ENCODE measurements at places on chromosomes 12 and 14.
A peak's percentile ranks its signal among the peaks of the same experiment; 100 is the strongest.

DNA sequence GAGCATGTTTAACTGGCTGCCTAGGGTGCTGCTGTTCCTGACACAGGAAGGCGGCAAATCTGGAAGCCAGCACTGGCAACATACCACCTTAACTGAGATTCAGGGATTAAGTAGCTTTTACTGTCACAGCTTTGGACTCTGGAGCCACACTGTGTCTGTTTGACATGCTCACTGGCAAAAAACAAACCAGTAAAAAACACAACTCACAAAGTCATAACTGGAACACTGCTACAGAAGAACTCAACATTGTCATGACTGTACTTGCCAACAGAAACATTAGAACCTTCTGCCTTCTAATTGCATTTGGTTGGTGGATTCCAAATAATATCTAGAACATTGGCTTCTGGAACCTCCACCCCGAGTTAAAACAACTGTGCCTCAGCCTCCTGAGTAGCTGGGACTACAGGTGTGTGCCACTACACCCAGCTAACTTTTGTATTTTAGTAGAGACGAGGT lies 117.6 kb downstream of the TTC6 start:
- DNase-seq = no peak

- DNase-seq = no peak
Measured at GRCh38 chr14:68841016-68841809, 48.3 kb upstream of the ZFP36L1 start.

DNA sequence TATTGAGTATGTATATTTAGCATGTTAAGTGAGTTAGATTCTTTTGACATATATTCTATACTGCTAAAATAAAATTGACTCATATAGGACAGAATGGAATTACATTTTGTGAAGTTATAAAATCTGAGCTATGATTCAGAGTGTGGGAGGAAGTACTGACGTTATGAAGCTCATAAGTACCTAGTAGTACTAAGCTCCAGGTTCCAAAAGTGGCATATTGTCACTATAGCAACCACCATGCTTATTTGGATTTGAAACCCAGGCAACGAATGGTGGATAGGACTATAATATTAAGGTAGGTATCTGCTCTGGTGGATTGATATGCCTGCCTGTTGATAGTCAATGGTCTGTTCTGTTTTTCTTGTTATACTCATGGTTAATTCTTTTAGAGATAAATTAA lies 2.2 kb upstream of the FBXO33 start:
- no peak for DNase-seq

- DNase-seq = no peak
Measured at GRCh38 chr14:69066396-69067171, 86.3 kb downstream of the DCAF5 start.

- DNase-seq = no peak
Measured at GRCh38 chr14:50773632-50774541, 57.1 kb downstream of the NIN start.

- no peak for DNase-seq
Measured at GRCh38 chr14:60640859-60641741, 8.2 kb downstream of the SIX1 start.

DNA sequence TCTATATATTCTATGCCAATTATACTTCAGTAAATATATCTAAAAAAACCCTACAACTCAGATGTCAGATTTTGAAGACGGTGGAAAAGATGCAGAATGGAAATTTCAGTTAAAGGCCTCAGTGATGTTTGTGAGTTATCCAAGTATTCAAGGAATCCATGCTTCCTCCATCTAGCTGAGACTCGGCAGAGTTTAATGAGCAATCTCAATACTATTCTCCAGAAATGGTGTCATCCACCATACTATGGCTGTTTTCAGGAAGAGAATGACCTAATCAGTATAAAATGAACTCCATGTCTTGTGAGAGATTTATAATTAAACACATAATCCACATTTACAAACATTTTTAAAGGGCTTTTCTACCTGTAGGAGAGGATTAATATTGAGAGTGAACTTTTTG lies 66.0 kb downstream of the KLHL28 start:
- no peak for DNase-seq

- no peak for DNase-seq
Measured at GRCh38 chr12:79086541-79087296, 222.1 kb downstream of the SYT1 start.

DNA sequence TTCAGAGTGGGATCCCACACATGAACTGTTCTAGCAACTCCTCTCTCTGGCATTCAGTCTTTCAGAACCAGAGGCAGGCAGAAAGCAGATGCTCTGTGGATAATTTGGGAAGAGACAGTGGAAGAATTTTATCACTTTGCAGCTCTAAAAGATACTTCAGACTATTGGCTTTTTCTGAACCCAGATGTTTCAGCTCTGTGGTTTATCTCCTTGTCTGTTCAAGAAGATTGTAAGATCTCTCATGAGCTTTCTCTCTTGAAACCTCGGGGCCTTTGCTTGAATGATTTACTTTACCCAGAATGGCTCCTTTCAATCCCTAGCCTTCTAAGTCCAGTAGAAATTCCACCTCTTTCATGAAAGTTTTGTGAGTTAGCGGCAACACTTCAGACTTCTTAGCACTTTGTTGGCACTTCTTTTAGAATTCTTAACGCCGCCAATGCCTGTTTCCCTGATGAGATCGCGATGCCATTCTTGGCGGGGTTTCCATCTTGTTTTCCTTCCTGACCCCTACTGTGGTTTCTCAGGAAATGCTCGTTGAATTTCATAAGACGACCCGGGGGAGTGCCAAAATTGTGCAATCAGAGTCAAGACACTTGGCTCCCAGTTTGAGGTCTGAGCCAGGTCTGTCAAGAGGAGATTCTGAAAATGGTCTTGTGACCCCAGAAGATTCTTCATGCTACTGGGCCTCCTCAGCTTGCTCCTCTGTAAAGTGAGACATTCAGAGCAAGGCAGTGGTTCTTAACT lies 107.0 kb upstream of the PRICKLE1 start:
- peak; percentile 90 for DNase-seq

DNA sequence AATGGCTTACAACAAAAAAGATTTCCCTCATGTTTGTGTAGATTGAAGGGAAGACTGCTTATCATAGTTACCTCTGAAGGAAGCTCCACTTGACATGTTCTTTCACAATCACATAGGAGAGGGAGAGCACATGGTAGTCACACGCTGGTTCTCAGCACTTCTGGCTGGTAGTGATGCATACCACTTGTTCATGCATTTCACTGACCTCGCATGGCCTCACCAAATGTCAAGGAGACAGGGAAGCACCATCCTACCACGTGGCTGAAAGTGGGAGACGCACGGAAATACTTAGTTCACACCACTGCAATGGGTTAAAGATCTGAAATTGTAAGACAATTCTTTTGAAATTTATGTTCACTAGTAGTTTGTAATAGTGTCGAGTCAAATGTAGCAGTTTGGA lies 74.0 kb downstream of the PDE3A start:
- DNase-seq = no peak

DNA sequence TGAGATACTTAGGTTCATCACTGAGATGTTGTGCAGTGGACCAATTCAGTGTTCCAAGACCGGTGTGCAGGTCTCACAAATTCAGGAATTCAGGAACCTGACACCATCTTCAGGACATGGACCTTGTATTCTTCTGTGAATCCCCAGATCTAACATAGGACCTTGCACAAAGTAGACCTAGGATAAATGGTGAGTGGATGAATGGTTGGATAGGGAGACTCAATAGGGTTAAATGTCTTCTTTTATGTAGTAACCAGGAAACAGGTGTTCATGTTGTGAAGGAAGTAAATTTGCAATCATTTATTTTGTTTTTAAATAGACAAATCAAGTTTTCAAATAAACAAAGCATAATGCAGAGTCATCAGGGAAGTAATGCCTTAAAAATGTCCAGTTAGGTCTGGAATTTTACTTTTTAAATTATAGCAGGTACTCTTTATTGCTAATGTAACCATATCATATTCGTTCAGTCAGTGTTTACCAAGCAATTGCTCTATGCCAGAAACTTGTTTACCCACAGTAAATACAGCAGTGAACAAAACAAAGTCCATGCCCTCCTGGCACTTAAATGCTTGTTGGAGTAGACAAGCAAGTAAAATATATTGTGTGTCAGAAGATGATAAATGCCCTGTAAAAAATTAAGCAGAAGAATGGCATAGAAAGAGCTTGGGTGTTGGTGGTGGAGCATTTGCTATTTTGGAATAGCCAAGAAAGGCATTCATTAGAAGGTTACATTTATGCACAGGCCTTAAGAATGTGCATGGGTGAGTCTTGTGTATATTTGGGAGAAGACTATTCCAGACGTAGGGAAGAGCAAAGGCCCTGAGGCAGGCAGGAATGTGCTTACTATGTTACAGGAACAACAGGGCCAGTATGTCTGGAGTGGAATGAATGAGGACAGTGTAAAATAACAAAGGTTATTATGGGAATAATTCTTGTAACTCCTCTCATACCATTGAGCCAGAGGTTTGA lies 26.3 kb downstream of the RXYLT1 start:
- no peak for DNase-seq

DNA sequence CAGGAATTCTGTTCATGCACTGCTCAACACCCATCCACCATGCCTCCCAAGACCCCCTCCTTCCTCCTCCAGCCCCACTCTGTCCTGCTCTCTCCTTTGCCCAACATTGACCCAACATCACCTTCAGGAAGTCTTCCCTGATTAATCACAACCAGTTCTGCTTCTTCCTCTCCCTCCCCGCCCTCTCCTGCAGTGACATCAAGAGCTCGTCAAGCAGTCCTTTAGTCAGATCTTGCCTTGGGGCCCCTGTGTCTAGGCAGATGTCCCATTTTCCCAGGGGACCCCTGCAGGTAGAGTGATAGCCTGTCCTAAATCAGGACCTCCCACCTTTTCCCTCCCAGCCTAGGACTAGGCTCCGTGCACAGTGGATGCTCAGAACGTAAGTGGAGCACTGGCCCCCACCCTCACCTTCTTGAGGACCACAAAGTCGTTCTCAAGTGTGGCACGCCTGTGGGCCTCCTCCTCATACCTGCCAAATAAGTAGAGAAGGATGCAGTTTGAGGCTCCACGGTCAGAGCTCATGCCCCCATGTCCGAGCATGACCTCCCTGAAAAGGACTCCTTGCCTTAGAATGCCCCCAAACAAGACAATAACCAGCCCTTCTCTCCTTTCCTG lies 2.3 kb downstream of the KRT78 start:
- no peak for DNase-seq

DNA sequence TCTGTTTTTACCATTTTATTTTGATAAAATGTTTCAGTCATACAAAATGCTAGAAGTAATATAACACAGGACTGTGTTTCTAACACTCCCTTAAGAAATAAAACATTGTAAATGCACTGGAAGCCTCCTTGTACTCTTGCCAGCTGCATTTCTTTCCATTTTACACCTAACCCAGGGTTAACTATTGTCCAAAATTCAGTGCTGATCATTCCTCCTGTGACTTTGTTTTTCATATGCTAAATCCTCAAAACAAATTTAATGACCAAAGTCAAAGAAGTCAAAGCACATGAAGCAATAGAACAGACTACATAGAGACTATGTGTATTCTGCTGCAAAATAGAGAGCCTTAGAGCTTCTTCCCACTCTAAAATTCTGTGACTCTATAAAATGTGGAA lies 420.3 kb upstream of the PRICKLE1 start:
- no peak for DNase-seq

GRCh38 chr14:64721899-64722298 lies 17.7 kb downstream of the PLEKHG3 start:
- DNase-seq = no peak
